ENCODE measurements at places on chromosomes 1 and 21. TPM values are rescaled to one million over a fixed set of nuclear protein-coding genes. Genes with fewer than 3 reads are reported as not detected.

The PTPN14 gene
- polyA plus RNA-seq, result 1.2 TPM

GRCh38 chr21:33449616-33450015 is 30.2 kb downstream of the TMEM50B start:
- peaks cover 10% of the 10 kb centered on the region for H3K4me1 ChIP-seq
- DNase-seq, result no peak
- peaks cover 10% of the 10 kb centered on the region for H3K36me3 ChIP-seq
- H3K4me3 ChIP-seq, result no peak overlapping the region
- no peaks in the 10 kb centered on the region for H3K27me3 ChIP-seq

The NR1I3 gene
- 0.06 TPM for polyA plus RNA-seq

- no peaks in the 10 kb centered on the region for H3K36me3 ChIP-seq
- H3K27me3 ChIP-seq, result peaks cover 40% of the 10 kb centered on the region
- no peak overlapping the region for H3K27ac ChIP-seq
- no peak for DNase-seq
Measured at GRCh38 chr1:18128298-18128697, 20.7 kb downstream of the IGSF21 start.

The ARHGEF2 gene
- polyA plus RNA-seq, result 83.0 TPM

The CAMK2N1 gene
- 3.6 TPM for polyA plus RNA-seq

The S100A1 gene
- 1.7 TPM for polyA plus RNA-seq

GRCh38 chr1:14552246-14552965 is 46.1 kb upstream of the KAZN start:
- no peaks in the 10 kb centered on the region for H3K4me1 ChIP-seq
- H3K27me3 ChIP-seq, result no peaks in the 10 kb centered on the region
- DNase-seq, result no peak
- H3K4me3 ChIP-seq, result no peak overlapping the region

The ERI3 gene
- 28.0 TPM for polyA plus RNA-seq

DNA sequence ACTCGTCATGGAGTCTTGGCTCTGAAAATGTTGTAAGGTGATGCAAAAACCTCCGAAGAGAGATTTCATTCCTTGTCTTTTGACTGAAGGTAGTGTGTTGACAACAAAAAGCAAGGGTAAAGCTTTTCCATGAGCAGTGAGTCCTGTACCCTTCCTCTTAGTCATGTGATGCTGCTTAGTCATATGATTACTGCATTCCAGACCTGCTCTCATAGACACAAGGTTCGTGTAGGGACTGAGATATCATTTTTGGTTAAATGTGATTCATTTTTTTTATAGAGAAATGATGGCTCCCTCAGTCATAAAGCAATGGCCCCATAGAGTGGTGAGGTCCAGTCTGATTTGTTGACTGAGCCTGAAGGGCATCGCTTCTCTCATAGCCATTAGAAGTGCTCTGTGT is 9.2 kb downstream of the KCNJ6 start:
- no peaks in the 10 kb centered on the region for H3K27me3 ChIP-seq
- no peak for DNase-seq
- no peaks in the 10 kb centered on the region for H3K4me1 ChIP-seq
- H3K27ac ChIP-seq, result no peak overlapping the region
- no peaks in the 10 kb centered on the region for H3K36me3 ChIP-seq

DNA sequence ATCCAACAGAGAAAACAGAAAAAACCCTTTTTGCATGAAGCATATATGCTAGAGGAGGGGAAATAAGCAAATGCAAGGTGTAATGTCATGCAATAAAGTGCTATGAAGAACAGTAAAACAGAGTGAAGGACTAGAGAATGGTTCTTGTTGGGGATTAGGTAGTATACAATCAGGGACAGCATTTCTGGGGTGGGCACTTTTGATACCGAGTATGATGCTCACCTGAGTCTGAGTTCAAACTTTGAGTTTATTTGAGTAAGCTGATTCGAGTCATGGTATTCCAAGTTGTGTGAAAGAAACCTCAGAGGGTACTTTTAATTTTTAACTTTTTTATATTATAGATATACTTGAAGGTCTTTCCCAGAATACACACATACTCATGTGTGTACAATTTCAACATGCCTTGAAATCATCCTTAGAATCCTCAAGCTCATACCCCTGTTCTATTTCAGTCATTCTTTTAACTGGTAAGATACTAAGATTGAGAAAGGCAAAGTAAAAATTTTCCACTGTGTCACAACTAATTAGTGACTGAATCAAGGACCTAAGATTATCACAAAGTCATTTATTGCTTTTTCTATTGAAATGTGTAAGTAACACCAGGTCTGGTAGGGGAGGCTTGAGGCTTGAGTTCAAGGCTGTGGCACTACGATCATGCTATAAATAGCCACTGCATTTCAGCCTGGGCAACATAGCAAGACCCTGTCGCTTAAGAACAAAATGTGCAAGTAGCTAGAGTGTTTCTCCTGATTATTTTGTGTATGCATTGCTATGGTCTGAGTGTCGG is 12.1 kb downstream of the LRRC8B start:
- H3K27me3 ChIP-seq, result no peaks in the 10 kb centered on the region
- no peak for DNase-seq
- H3K27ac ChIP-seq, result no peak overlapping the region
- H3K4me3 ChIP-seq, result no peak overlapping the region
- H3K4me1 ChIP-seq, result peaks cover 4% of the 10 kb centered on the region
